Lower leg skin (tissue), 4 donors: ENCODE measurements at places on chromosomes 13 and 19.

DNA sequence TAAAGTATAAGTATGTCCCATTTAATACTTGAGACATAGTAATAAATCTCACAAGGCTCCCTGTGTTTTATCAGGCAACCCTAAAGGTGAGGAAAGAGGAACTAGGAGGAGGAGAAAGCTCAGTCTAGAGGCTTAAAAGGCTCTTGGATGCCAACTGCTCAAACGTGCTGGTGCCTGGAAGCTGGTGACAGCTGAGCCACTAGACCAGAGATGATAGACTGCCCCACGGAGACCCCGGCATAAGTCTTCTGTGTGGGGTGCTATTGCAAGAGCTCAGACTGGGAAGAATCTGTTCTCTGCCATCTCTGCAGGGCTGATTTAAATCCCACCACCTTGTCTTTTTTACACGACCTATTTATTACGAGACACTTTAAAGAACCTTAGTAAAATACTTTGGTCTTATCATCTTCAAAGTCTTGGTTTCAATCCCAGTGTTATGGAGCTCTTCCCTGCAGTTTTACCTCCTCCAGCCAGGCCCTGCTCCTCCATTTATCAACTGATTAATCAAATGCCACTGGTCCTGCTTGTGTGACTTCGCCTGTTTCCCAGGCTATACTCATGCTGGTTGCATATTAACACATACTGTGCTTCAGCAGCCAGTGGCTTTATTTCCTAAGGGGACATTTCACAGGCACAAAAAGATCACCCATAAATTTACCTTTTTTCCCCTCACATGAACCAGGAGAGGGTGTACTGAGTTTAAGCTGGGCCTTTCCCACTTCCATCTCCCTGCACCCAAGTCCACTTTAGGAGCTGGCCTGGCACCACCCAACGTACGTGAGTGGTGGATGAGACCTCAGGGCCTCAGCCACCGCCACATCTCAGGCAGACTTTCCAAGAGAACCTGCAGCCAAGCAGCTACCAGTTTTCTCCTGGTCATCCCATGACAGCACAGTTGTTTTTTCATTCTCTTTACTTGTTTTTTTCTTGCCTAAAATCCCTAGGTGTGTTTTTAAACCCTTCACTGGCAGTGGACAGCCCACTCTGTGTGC, 7.8 kb upstream of the ATP12A start:
- DNase-seq, result no peak

GRCh38 chr19:18940769-18941627, at the start of gene HOMER3:
HOMER3 (minus strand) TSS chr19:18941217; CDS start chr19:18938982, 2,235 bp downstream.
- peak; percentile 96 for DNase-seq

- DNase-seq, result no peak
Observed at GRCh38 chr13:23509781-23510543, 60.2 kb upstream of the TNFRSF19 start.

- DNase-seq, result peak; percentile 81
Observed at GRCh38 chr19:1577090-1577928, 9.2 kb upstream of the MEX3D start.

DNA sequence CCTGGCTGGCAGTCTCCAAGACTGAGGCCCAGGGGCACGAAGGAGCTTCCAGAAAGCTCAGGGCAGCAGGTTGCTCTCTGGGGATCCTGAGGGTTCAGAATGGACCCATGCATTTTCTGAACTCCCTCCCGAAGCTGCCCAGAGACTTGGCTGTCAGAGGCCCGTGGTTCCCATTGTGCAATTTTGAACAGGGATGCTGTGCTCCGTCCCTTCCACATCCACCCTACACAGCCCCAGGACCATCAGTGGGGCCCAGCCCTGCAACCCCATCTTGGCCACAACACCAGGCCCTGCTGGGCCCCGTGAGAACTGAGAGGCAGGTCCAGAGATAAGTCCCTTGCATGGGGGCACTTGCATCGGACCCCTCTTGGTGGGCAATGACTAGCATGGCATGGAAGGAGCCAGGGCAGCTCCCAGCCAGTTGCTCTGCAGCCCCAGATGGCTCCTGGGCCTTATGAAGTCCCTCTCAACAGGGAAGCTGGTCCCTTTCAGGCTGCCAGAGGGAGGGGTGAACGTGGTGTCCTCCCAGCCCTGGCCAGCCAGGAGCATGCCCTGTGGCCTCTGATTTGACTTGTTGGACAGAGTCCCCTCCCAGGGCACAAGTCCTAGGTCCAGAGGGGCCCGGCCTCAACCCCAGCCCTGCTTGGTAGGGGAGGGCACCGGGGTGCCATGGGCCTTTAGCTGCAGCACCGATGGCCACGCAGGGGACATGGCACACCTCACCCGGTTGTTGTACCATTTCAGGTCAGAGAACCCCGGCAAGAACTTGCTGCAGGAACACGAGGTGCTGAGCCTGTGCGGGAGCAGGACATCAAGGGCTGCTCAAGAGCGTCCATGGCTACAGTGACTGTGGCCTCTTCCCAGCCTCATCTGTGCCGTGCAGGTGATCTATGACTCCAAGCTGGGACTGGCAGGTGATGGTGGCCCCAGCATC, 17.3 kb upstream of the ZNF14 start:
- peak; percentile 17 for DNase-seq

DNA sequence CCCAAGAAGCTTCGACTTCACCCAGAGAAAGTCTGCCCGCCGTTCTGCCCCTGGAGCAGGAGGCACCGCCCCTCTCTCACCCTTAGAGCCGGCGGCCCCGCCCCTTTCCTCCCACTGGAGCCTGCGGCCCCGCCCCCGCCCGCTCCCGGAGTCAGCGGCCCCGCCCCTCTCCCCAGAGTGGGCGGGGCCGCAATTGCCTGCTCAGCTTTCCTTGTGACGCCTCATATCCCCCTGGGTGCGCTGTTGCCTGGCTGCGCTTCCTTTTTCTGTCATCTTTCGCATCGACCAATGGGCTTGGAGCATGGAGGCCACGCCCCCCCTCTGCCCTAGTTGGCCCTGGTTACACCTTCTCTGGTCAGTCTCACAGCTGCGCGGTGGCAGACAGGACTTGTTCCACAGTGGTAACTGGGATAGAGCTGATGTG, 38.2 kb upstream of the ZNF492 start:
- DNase-seq, result no peak
